ENCODE measurements at places on chromosomes 7 and 10. TPM values are rescaled to one million over a fixed set of nuclear protein-coding genes. Genes with fewer than 3 reads are reported as not detected.

DNA sequence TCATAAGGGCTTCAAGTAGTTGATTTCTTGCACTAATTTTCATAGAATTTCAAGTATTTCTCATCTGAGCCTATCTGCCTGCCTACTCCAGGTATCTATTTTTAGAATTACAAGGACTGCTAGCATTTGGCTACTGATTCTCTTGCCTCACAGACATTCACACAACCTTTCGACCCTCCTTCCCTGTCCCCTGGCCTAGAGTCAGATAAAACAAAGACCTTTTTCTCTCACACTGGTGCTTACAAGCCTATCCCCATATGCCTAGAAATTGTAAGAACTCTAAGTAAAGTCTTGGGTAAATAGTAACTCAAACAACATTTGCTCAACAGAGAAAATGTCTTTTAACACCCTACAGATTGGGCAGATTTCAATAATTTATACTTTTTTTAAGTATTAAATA is 6.3 kb downstream of the GPAM start:
- no peaks in the 10 kb centered on the region for H3K4me1 ChIP-seq
- no peak overlapping the region for H3K27ac ChIP-seq
- no peaks in the 10 kb centered on the region for H3K27me3 ChIP-seq
- DNase-seq, result no peak
- H3K36me3 ChIP-seq, result no peaks in the 10 kb centered on the region

GRCh38 chr10:74194545-74194944 is 43.5 kb downstream of the ADK start:
- DNase-seq, result no peak
- H3K27ac ChIP-seq, result no peak overlapping the region
- no peaks in the 10 kb centered on the region for H3K4me1 ChIP-seq
- no peak overlapping the region for H3K4me3 ChIP-seq
- no peaks in the 10 kb centered on the region for H3K36me3 ChIP-seq
- H3K27me3 ChIP-seq, result no peaks in the 10 kb centered on the region

DNA sequence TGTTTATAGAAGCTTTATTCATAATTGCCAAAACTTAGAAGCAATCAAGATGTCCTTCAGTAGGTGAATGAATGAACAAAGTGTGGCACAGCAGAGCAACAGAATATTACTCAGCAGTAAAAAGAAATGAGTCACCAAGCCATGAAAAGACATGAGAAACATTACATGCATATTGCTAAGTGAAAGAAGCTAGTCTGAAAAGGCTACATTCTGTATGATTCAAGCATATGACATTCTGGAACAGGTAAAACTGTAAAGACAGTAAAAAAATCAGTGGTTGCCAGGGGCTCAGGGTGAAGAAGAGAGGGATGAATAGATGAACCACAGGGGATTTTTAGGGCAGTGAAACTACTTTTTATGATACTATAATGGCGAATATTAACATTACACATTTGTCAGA is 80.9 kb upstream of the APBB1IP start:
- H3K27ac ChIP-seq, result no peak overlapping the region
- no peak for DNase-seq

DNA sequence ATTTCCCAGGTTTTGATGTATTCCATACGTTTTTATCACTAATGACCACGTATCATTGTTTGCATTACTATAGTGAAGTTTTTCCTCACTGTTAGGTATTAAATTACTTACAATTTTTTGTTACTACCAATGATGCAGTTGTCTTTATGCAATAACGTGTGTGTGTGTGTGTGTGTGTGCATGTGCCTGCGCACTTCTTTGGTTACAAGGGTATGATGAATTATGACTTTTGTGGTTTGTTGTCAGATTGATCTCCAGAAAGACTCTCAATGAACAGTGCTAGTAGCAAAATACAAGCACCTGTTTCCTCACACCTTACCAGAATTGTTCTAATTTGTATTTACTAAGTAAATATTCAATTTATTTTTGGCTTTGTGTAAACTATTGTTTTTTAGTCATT is 51.5 kb downstream of the MCMBP start:
- no peak overlapping the region for H3K27ac ChIP-seq
- no peak for DNase-seq
- H3K27me3 ChIP-seq, result no peaks in the 10 kb centered on the region
- H3K4me3 ChIP-seq, result no peak overlapping the region
- no peaks in the 10 kb centered on the region for H3K4me1 ChIP-seq

- no peaks in the 10 kb centered on the region for H3K27me3 ChIP-seq
- no peak overlapping the region for H3K4me3 ChIP-seq
- no peak overlapping the region for H3K27ac ChIP-seq
- H3K4me1 ChIP-seq, result no peaks in the 10 kb centered on the region
- no peak for DNase-seq
Observed at GRCh38 chr7:155995183-155995612, 182.9 kb upstream of the SHH start.

DNA sequence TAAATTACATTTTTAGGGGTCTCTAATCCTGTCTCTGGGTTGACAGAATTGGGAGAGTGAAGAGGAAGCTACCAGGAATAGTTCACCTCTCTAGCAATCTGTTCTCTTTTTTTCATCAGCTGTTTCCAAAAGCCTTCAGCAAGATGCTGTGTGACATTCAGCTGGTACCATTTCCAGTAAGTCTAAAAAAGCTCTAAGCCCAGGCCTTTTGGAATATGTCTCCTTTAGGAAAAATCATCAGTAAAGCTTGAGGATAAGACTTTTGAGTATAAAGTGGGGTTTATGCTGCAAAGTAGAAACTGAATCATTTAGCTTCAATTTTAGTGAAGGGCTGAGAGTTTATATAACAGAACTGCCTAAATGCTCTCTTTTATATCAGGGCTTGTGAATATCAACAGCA is 81.5 kb downstream of the CCNY start:
- H3K27ac ChIP-seq, result no peak overlapping the region
- no peak for DNase-seq
- peaks cover 17% of the 10 kb centered on the region for H3K4me1 ChIP-seq
- no peak overlapping the region for H3K4me3 ChIP-seq
- no peaks in the 10 kb centered on the region for H3K36me3 ChIP-seq

- no peaks in the 10 kb centered on the region for H3K27me3 ChIP-seq
- no peak for DNase-seq
- H3K36me3 ChIP-seq, result no peaks in the 10 kb centered on the region
- no peak overlapping the region for H3K27ac ChIP-seq
Observed at GRCh38 chr7:117808341-117808757, 64.9 kb downstream of the CTTNBP2 start.

GRCh38 chr7:116871061-116871700 is 8.8 kb downstream of the CAPZA2 start:
- no peak overlapping the region for H3K27ac ChIP-seq
- no peak for DNase-seq
- H3K36me3 ChIP-seq, result no peaks in the 10 kb centered on the region

DNA sequence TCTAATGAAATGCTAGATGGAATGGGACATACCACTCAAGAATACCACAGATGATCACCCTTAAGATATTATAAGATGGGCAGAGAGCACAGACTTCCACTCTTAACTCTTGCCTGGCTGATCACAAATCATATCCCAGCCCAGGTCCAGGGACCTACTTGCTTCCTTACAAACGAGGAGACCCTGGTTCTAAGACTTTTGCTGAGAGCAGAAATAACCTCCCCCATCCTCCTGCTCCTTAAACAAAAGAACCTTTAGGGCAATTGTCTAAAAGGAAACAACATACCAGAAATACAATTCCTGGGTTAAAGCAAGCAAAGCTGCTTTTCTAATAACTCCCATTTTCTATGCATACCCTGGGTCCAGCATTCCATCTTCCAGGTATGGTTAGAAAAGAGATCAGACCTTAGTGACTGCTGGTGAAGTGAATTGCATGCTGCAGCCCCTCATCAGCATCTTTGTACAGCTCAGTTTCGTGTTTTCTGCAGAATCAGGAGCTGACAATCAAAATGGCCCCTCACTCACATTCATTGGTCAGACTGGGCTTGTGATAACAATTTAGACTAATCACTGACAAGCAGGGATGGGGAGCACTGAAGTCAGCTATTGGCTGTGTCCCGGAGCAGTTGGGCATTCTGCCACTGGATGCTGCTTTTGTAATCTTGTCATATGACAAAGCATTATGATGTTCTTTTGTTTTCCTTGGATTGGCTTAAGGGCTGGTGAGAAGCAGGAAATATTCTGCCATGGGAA is 14.6 kb downstream of the IFIT3 start:
- H3K4me3 ChIP-seq, result no peak overlapping the region
- H3K27ac ChIP-seq, result no peak overlapping the region
- peak; percentile 44 for DNase-seq
- H3K27me3 ChIP-seq, result no peaks in the 10 kb centered on the region
- H3K4me1 ChIP-seq, result no peaks in the 10 kb centered on the region
- H3K36me3 ChIP-seq, result no peaks in the 10 kb centered on the region

- H3K4me3 ChIP-seq, result no peak overlapping the region
- H3K36me3 ChIP-seq, result no peaks in the 10 kb centered on the region
- H3K4me1 ChIP-seq, result no peaks in the 10 kb centered on the region
- no peak for DNase-seq
- no peak overlapping the region for H3K27ac ChIP-seq
Observed at GRCh38 chr10:37728830-37729229, 128.6 kb downstream of the ZNF248 start.

DNA sequence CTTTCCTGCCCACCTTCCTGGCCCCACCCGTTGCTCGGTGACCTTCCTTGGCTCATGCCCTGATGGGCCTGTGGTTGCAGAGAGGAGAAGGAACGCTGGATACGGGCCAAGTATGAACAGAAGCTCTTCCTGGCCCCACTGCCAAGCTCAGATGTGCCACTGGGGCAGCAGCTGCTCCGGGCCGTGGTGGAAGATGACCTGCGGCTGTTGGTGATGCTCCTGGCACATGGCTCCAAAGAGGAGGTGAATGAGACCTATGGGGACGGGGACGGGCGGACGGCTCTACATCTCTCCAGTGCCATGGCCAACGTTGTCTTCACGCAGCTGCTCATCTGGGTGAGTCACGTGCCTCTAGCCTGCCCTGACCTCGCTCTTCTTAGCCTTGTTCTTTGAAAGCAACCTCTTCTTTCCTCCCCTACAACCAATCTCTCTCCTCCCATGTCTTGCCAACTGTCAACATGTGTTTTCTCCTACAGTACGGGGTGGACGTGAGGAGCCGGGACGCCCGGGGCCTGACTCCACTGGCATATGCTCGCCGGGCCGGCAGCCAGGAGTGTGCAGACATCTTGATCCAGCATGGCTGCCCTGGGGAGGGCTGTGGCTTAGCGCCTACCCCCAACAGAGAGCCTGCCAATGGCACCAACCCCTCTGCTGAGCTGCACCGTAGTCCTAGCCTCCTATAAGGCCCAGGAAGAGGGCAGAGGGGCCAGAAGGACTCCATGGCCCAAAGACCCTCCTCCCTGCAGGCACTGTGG is 24.1 kb downstream of the GBX1 start:
- H3K27me3 ChIP-seq, result no peaks in the 10 kb centered on the region
- H3K4me1 ChIP-seq, result no peaks in the 10 kb centered on the region
- H3K36me3 ChIP-seq, result no peaks in the 10 kb centered on the region
- H3K27ac ChIP-seq, result no peak overlapping the region
- no peak for DNase-seq

GRCh38 chr10:94412449-94412848 is 10.1 kb downstream of the TBC1D12 start:
- peaks cover 5% of the 10 kb centered on the region for H3K4me1 ChIP-seq
- DNase-seq, result no peak
- no peak overlapping the region for H3K27ac ChIP-seq

DNA sequence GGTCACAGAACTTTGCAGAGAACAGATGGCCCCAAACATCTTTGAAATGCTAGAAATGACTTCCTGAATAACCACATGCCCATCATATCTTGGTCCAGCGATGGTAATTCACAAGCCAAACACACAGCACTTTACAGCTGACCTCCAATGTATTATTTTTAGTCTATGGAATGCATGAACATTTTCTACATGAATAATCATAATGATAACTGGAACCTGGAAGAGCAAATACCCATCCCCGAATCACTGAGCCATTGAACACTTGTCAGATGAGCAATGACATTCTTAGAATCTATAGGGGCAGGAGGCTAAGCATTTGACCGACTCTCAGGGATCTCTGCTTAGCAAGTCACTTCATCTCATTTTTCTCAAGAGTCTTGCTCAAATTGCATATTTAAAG is 167.3 kb downstream of the CREB5 start:
- H3K27me3 ChIP-seq, result no peaks in the 10 kb centered on the region
- no peaks in the 10 kb centered on the region for H3K4me1 ChIP-seq
- DNase-seq, result no peak

DNA sequence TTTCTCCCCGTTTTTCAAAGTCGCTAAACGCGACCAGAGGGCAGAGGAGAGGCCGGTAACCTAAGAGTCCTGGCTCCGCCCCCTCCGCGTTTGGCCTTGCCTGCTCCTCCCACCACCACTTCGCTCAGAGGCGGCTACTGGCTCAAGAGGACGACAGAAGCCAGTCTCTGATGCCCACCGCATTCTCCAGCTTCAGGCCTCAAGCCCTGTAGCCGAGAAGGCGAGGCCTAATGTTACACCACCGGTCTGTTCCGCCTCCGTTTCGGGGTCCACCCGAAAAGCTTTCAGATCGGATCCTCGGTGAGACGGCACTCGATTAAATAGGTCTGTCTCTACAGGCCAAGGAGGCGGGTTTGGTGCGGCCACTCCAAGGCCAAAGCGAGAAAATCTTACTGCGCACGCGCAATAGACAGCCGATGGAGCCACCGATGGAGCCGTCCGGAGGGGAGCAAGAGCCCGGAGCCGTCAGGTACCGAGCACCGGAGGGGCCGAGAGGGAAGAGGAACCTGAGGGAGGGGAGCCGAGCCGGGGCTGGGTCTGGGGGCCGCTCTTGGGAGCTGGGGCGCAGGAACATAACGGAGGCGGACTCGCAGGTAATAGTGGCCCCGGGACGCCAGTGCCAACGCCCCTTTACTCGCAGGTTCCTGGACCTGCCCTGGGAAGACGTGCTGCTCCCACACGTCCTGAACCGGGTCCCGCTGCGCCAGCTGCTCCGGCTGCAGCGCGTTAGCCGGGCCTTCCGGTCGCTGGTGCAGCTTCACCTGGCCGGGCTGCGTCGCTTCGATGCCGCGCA is at the start of gene FBXL15:
FBXL15 (plus strand) TSS at position 123 of the 793 bp plus-strand sequence; CDS start at position 417, 294 bp downstream.
- no peaks in the 10 kb centered on the region for H3K27me3 ChIP-seq
- H3K4me1 ChIP-seq, result peaks cover 21% of the 10 kb centered on the region
- H3K27ac ChIP-seq, result peak within 1 kb of the TSS; percentile 89
- no peaks in the 10 kb centered on the region for H3K36me3 ChIP-seq
- peak within 1 kb of the TSS; percentile 98 for H3K4me3 ChIP-seq
- peak; percentile 96 for DNase-seq

DNA sequence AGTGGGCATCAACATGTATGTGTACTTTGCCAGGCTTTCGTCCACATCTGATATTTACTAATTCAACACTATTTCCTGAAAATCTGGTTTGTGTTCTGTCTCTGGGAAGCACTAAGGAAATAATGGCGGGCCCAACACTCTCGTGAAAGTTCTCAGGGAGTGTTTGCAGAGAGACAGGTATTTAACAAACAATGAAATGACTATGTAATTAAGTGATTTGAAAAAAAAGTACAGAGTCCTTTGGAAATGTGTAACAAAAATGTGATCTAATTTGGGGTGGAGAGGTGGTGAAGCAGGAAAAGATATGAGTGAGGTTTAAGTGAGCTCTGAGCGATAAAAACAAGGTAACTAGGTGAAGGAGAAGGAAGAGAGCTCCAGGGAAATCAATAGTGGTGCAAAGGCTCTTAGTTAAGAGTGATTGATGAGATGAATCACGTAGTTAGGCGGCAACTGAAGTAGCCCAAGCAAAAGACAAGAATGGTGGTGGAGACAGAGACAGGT is 95.3 kb upstream of the DNAJB12 start:
- H3K27me3 ChIP-seq, result no peaks in the 10 kb centered on the region
- no peak overlapping the region for H3K4me3 ChIP-seq
- no peaks in the 10 kb centered on the region for H3K36me3 ChIP-seq
- no peaks in the 10 kb centered on the region for H3K4me1 ChIP-seq
- no peak overlapping the region for H3K27ac ChIP-seq

Gene AGR2
- not detected for total RNA-seq

Gene GOLGA7B
- total RNA-seq, result 0.05 TPM

Gene HOXA7
- 0.42 TPM for total RNA-seq

Gene PRPS1L1
- total RNA-seq, result not detected

Gene AKR1E2
- 4.4 TPM for total RNA-seq

Gene C10orf62
- total RNA-seq, result not detected

Gene STEAP4
- 76.0 TPM for total RNA-seq
